ENCODE measurements at places on chromosomes 2 and 18.
A peak's percentile ranks its signal among the peaks of the same experiment; 100 is the strongest.

GRCh38 chr2:14988600-14988999 lies 356.1 kb downstream of the LRATD1 start:
- DNase-seq = no peak

DNA sequence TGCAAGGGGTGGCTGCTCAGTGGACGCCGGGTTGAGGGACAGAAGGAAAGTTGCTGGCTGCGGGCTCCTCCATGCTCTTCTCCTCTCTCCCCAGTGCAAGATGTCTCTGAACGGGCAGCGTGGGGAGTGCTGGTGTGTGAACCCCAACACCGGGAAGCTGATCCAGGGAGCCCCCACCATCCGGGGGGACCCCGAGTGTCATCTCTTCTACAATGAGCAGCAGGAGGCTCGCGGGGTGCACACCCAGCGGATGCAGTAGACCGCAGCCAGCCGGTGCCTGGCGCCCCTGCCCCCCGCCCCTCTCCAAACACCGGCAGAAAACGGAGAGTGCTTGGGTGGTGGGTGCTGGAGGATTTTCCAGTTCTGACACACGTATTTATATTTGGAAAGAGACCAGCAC lies 30.6 kb downstream of the IGFBP2 start:
- DNase-seq = no peak

DNA sequence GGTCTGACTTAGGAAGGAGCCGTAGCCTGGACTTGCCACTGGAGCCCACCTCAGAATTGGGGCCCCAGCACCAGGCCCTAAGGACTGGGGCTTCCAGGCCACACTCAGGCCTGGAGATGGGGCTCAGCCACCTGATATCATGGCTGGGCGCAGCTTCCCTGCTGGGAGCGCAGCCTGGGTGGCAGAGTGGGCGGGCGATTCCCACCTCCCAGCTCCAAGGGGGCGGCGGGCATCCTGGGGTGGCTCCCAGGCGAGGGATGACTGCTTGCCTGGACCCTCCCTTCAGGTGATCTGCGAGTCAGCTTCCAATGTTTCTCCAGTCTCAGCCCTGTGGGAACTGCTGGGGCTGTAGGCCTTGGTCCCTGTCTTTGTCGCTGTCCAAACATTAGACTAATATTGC lies 20.1 kb downstream of the GPR35 start:
- DNase-seq = no peak

DNA sequence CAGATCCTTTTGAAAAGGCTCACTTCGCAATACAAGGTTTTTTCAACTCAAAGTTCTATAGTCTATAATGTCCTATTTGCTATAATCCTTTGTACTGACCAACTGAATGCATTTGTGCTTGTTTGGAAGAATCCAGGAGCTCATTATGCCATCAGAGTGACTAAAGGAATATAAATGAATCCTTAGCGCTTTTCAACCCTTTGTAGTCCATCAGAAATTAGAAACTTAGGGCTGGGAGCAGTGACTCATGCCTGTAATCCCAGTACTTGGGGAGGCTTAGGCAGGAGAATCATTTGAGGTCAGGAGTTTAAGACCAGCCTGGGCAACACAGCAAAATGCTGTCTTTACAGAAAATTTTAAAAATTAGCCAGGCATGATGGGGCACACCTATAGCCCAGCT lies 330.2 kb upstream of the CHAC2 start:
- peak; percentile 11 for DNase-seq

GRCh38 chr18:63708650-63709049 lies 5.9 kb downstream of the SERPINB11 start:
- peak; percentile 23 for DNase-seq

DNA sequence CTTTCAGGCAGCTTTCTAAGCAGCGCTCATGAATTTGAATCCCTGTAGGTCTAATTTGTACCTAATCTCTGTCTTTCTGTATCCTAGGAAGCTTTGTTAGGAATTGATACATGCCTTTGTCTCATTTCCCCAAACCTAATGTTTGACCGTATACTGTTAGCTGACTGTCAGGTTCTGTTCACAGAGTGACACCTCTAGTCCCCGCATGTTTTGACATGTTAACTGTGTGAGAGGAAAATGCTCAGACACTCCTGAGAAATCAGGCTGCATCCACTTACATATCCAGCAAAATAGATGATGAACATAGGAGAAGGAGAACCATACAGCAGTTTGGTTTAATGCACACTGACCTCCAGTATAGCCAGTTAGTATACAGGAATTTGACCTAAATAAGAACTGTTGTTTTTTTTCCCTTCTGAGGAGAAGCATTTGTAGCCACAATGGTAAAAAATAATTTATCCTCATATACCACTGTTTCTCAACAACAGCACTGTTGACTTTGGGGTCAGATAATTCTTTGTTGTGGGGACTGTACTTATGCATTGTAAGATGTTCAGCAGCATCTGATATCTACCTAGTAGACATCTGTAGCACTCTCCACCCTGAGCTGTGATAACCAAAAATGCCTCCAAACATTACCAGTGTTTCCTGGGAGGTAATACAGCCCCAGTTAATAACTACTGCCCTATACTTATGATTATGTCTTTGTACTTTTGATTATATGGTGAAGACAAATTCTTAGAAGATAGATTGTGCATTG lies 130.9 kb downstream of the NCOA1 start:
- DNase-seq = no peak

- no peak for DNase-seq
These were observed 23.4 kb upstream of the LYPD6 start for GRCh38 chr2:149307014-149307413.

- no peak for DNase-seq
These were observed 145.4 kb upstream of the SATB2 start for GRCh38 chr2:199602896-199603717.

DNA sequence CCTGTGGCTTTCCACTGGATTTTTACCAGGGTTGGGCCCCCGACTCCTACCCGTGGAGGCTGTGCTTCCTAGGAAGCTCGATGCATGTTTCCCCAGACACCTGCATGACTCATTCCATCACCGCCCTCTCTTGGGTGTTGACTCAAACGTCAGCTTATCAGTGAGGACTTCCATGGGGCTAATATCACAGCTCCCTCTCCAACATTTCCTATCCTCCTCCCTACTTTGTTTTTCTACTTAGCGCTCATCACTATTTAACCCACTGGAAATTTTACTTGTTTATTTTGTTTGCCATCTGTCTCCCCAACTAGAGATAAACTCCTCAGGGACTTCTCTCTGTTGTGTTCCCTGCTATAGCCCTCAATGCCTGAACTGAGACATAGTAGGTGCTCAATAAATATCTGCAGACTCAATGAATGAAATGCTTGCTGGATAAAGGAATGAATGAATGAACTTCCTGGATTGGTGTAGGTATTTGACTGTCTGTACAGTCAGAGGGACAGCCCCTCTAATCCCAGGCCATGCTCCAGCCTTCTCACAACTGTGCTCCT lies 89.7 kb upstream of the MSH2 start:
- peak; percentile 33 for DNase-seq

GRCh38 chr2:136059036-136059472 lies 58.9 kb downstream of the CXCR4 start:
- DNase-seq = no peak

- DNase-seq = no peak
These were observed 9.9 kb downstream of the PSD4 start for GRCh38 chr2:113183703-113184102.

GRCh38 chr18:7957297-7957696 lies 390.2 kb downstream of the PTPRM start:
- no peak for DNase-seq

GRCh38 chr2:161177969-161178368 lies 17.7 kb downstream of the TANK start:
- no peak for DNase-seq

GRCh38 chr2:10165861-10166675 lies 43.5 kb downstream of the RRM2 start:
- no peak for DNase-seq

- DNase-seq = no peak
These were observed 47.2 kb downstream of the PRKRA start for GRCh38 chr2:178403671-178404306.

- DNase-seq = peak; percentile 52
These were observed 81.2 kb downstream of the ADD2 start for GRCh38 chr2:70686577-70687460.

GRCh38 chr2:38873763-38874162 lies 2.0 kb downstream of the DHX57 start:
- no peak for DNase-seq

DNA sequence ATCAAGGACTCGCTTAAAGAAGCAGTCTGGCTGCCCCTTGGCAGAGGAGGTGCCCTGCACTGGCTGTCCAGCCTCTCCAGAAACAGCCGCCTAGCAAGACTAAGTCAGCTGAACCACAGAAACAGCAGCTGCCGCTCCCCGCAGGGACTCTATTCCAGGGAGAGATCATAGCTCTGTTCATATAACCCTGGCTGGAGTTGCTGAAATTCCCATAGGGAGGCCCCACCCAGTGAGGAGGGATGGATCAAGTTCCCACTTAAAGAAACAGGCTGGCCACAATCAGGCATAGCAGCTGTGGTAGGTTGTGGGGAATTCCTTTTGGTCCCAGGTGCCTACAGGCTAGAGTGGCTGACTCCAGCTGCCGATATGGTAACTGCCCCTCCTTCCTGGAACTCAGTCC lies 74.2 kb upstream of the MC4R start:
- no peak for DNase-seq

- DNase-seq = no peak
These were observed 145.6 kb downstream of the TDRD15 start for GRCh38 chr2:21269382-21269781.

GRCh38 chr2:9187620-9188214 lies 18.9 kb upstream of the ASAP2 start:
- no peak for DNase-seq

DNA sequence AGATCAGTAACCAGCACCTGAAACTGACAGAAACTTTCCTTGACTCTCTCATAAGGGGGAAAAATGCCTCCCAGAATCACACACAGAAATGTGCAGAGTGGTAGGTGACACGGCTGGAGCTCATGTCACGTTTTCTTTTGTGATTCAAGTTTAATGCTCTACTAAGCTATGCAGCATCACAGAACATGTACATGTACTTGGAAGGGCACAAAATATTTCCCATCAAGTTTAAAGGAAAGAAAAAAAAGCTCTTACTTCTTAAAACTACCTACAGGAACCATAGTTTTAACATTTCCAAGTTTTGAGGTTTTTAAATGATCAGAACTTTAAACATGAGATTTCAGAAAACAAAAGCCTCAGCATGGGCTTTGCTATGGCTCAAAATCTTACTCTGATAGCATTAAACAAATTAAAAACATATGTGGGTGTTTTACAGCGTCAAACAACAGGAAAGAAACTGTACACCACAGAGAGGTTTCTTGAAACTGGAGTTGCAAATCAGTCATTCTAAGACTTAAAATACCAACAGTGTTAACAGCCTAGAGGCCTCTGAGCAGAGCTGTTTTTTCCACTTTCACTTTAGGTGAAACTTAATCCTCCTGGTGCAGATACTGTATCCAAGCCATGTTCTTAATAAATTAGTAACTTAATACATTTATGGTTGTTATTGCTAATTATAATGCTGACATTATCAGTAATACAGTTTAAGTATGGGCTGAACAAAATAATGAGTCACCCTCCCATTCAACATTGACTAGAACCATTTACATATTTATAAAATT lies 30.1 kb downstream of the MBP start:
- DNase-seq = peak; percentile 94

DNA sequence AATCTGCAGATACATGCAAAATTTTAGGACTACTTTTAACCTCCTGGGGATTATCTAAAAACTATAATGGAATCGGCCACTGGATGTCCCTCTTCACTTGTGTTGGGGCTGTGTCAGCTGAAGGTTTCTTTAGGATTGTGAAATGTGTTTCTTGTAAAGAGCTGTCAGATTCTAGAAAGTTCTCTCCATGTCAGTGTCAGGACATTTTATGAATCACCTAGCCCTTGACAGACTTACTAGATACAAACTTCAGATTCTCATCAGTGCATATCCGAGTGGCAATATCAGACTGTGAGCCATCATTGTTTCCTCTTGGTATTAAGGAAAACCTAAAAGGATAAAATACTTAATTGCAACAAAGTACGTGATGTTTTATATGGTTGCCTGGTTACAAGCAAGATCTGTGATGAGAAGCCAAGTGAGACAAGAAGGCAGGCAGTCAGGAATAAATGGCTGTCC lies 107.3 kb downstream of the CPS1 start:
- peak; percentile 2 for DNase-seq

DNA sequence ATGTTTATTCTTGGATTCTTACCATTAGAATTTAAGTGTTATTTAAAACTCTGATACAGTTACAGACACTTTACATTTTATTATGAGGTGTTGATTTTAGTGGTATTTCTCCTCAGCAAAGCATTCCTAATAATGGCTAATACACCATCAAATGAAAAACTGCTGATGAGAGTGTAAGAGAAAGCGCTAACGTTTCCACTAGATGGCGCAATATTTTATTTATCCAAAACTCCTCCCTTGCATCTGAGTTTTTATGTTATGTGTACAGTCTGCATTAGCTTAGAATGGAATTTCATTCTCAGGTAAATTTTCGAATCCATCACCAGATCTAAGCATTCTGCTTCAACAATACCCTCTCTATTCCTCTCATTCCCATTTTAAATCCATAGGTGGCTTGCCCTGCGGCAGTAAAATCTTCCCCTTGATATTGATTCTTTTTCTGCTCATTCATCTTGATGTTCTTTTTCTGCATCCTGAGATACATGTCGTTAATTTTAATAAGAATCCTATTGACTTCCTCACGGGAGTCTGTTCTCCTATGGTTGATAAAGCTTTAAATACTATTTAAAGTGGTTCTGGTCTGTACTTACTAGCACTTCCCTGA lies 53.9 kb downstream of the PRKRA start:
- peak; percentile 59 for DNase-seq

DNA sequence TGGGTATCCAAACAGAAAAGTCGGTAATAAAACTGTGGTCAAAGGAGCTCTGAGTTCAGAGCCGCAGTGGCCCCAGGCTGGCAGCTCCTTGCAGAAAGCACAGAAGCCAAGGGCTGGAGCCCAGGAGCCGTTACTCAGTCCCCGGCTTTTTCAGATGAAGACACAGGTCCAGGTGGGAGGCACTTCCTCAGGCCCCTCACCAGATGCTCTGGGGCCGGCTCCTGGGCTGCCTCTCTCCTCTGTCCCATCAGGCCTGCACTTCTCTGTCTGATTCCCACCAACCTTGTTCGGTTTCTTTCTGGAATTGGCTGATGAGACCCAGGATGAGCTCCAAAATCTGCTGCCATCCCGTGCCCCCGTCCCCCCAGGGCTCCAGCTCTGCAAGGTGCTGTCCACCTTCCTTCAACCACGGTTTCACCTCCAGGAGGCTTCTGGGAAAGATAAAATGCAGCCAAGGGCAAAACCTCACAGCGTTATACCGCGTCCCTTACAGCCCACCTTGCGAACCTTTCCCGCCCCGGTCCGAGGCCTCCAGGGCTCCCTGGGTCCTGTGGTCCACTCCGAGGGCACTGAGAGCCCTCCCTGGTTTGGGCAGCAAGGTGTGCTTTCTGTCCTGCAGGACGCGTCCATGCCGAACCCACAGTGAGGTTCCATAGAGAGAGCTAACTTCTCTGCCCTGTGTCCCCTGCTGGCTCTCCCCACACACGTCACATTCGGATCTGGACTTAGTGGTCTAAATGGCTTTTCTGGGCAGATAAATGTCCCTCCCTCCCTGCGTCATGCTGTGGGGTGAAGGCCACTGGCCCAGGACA lies 102.9 kb downstream of the TPO start:
- no peak for DNase-seq
